ENCODE measurements at places on chromosomes 3 and 15.

DNA sequence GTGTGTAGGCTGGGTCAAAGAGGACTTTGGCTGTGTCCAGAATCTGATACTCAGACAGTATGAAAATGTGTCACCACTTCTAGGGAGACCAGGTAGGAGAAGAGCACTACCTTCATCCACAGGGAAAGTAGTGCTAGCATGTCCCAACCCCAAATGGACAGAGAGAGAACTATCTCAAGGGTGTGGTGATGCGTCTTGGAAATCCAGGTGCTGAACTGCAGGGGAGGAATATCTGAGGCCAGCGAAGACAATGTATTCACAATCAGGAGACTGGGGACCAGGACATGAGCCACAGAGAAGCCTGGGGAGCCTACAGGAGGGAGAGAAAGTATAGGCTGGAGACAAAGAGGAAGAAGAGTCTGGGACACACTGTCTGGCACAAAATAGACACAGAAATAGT, 152.0 kb upstream of the WNT5A start:
- DNase-seq, result no peak

DNA sequence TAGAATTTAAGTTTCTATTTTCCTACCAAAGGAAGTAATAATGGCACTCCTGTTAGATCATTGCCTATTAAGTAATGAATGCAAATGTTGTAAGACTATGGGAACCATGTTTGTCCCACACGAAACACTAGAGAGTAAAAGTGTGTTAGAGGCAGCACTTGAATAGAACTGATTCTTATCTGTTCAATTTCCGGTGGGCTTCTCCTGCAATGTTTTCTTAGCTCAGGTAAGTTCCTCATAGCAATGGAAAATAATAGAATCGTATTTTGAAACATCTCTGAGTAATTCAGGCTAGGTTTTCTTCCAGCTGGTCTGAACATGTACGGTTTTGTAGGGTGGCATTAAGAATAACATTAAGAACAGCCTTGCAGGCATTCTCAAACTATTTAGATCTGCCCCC, 145.3 kb upstream of the LIPC start:
- DNase-seq, result no peak

GRCh38 chr3:55750525-55750924, 263.4 kb upstream of the WNT5A start:
- no peak for DNase-seq

GRCh38 chr3:23341147-23341838, 138.2 kb downstream of the UBE2E2 start:
- no peak for DNase-seq

GRCh38 chr3:10753964-10754363, 62.1 kb upstream of the SLC6A11 start:
- DNase-seq, result no peak

DNA sequence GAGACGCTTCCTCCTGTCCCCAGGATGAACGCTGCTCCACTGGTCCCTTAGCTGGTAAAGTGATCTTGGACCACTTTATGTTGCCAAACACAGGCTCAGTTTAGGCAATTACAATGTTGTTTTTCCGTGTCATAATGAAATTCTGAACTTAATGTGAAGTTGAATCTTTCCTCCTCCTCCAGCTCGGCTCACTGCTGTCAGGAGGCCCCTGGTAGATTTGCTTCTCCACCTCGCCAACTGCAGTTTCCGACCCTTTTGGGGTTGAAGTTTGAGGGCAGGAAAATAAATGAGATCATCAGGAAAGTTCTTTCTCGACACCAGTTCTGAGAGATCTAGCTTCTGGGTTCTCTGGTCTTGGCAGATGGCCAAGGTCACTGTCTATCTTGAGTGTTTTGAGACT, 27.8 kb downstream of the CFAP161 start:
- no peak for DNase-seq

GRCh38 chr3:100560426-100560825, 49.0 kb upstream of the ADGRG7 start:
- DNase-seq, result no peak
